ENCODE measurements at places on chromosomes 2 and 18. TPM values are rescaled to one million over a fixed set of nuclear protein-coding genes. Genes with fewer than 3 reads are reported as not detected.

Gene UGT1A8
- not detected for total RNA-seq

Gene GRHL1
- total RNA-seq, result 126 TPM

DNA sequence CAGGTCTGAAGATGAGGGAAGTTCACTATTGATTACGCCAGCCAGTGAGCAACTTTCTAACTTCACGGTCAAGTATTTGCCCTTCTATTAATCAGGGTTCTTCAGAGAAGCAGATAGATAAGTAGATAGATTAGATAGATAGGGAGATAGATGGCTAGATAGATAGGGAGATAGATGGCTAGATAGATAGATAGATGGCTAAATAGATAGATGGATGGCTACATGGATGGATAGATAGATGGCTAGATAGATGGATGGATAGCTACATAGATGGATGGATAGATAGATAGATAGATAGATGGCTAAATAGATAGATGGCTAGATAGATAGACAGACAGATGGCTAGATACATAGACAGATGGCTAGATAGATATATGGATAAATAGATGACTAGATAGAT is 4.8 kb upstream of the INPP5D start:
- no peaks in the 10 kb centered on the region for H3K36me3 ChIP-seq

- H3K36me3 ChIP-seq, result no peaks in the 10 kb centered on the region
- H3K27me3 ChIP-seq, result no peaks in the 10 kb centered on the region
- peak overlapping the region; percentile 13 for H3K27ac ChIP-seq
- H3K4me1 ChIP-seq, result peaks cover 71% of the 10 kb centered on the region
- no peak for DNase-seq
Observed at GRCh38 chr2:239292959-239293774, 107.7 kb downstream of the HDAC4 start.

- no peak overlapping the region for H3K27ac ChIP-seq
- no peak for DNase-seq
- no peak overlapping the region for H3K4me3 ChIP-seq
- no peaks in the 10 kb centered on the region for H3K27me3 ChIP-seq
Observed at GRCh38 chr2:134174711-134175110, 79.2 kb upstream of the MGAT5 start.

DNA sequence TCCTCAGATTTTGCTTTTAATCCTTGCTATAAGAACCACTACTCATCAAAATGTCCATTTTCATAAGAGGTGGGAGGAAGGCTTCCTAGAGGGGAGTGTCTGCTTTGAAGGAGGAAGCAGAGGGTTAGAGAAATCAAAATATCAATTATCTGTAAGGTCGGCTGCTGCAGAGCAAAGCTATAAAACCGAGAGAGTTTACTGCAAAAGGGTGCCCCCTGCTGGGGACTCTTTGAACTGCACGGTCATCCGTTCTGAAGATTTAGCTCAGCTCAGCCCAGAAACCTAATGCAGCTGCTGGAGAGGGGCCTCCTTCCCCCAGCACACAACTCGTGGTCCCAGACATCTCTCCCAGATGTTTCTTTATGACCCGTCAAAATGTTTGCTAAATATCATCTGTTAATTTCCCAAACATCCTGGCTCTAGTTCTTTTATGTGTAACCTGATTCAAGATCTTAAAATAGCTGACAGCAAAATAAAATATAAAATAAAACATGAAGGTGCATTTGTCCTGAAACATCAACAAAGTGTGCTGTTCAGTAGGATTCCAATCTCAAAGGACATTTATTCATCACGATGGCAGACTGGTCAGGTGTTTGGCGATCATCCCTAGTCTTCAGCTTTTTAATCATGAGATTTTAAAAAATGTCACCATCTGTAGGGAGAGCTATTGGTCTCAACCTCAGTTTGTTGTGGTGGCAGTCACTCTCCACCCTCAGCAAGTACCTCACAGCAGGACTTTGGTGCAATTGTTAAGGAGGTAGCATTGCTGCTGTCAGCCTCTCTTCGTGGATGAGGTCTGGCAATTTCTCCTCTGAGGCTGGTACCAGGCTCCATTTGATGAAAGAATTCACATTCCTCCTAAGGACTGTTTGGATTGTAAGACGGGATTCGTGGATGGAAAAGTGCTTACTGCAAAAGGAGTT is 185.9 kb downstream of the MTX2 start:
- peaks cover 9% of the 10 kb centered on the region for H3K4me1 ChIP-seq
- H3K27ac ChIP-seq, result peak overlapping the region; percentile 19
- H3K36me3 ChIP-seq, result no peaks in the 10 kb centered on the region
- no peaks in the 10 kb centered on the region for H3K27me3 ChIP-seq

GRCh38 chr18:22816266-22817176 is 116.6 kb upstream of the RBBP8 start:
- H3K4me1 ChIP-seq, result no peaks in the 10 kb centered on the region
- no peak overlapping the region for H3K27ac ChIP-seq
- no peak for DNase-seq
- H3K27me3 ChIP-seq, result no peaks in the 10 kb centered on the region
- H3K4me3 ChIP-seq, result no peak overlapping the region

Measured in vagina (tissue), 2 donors.